ENCODE measurements at places on chromosomes 12 and 14.

DNA sequence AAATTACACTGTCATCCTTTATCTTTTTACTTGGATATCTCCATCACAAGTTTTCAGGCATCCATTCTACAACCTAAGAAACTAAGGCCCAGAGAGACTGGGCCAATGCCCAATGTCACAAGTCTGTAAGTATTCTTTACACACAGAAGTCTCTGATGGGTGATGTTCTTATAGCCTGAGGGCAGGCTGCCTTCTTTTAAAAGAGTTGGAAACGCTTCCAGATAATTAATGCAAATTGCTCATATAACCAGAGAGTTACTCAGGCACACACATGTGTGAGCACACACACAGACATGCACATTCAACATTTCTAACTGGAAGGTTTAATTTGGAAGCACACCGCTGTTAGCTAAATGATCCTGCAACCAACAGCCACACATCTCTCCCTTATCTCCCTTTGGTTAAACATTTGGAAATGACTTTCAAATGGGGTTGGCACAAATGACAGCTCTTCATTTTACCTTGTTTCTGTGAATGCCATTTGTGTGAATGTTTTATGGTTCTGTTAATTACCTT, 160.8 kb upstream of the TMPO start:
- no peak for DNase-seq

- no peak for DNase-seq
These were observed 24.2 kb upstream of the INF2 start for GRCh38 chr14:104665114-104665656.

GRCh38 chr12:19239616-19240234, 110.2 kb downstream of the PLEKHA5 start:
- DNase-seq, result no peak

- no peak for DNase-seq
These were observed 73.0 kb upstream of the ATF1 start for GRCh38 chr12:50690925-50691324.

- no peak for DNase-seq
These were observed 236.9 kb downstream of the PAWR start for GRCh38 chr12:79453820-79454219.

DNA sequence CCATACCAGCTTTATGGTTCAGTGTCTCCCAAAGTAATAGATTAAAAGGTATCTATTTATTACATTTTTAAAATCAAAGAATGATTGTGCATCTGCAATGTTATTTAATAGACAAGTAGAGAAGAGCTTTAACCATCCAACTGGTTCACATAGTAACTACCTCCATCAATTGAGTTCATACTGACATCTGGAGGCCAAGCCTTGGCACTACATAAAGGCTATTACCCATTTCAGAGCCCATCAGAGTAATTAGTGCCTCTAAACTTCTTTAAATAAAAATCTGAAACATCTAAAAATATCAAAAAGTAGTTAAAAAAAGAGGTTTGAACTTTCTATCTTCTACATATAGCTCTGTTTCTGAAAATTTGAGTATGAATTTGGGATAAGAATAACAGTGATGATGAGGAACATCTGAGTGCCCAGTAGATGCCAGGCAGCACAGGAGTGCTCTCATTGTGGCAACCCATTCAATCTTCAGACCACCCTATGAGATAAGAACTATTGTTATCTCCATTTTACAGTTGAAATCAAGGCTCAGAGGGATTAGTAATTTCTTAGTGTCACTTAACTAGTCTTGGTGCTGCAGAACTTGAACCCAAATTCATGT, 132.9 kb upstream of the DAAM1 start:
- DNase-seq, result no peak

- DNase-seq, result no peak
These were observed 59.9 kb downstream of the MGST1 start for GRCh38 chr12:16407346-16407745.

GRCh38 chr12:40597133-40597532, 95.1 kb upstream of the CNTN1 start:
- no peak for DNase-seq

GRCh38 chr12:29131539-29131938, 17.5 kb upstream of the FAR2 start:
- DNase-seq, result no peak

DNA sequence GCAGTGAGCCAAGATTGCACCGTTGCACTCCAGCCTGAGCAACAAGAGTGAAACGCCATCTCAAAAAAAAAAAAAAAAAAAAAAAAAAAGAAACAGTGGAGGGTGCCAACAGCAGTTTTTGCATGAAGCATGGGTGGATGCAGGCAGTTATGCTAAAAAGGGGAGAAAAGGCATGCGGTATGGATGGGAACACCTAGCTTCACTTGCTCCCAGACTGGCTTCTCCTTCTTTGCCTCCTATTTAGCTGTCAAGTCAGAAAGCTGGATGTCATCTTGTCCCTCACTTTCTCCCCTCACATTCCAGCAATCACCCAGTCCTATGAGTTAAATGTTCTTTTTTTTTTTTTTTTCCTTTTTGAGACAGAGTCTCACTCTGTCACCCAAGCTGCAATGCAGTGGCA, 2.6 kb downstream of the EEF1AKMT3 start:
- DNase-seq, result no peak

- no peak for DNase-seq
These were observed 185.0 kb downstream of the DPF3 start for GRCh38 chr14:72708708-72709475.

DNA sequence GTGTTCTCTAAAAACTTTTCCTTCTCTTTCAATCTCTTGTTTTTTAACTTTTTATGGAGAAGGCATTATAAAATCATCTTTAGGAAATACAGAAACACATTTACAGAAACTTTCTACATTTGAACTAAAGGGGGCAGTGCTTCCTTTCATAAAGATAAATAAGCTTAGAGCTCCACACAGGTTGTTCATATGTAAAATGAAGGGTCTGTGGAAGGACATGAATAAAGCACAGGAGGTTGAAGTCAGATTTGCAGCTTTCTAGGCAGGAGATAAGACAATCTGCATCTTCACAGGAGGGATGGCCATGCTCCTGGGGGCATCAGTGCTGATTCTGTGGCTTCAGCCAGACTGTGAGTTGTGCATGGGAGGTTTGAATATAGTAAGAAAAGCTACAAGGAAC, 426.0 kb downstream of the DAD1 start:
- no peak for DNase-seq

GRCh38 chr14:77882098-77882497, 82.2 kb downstream of the ADCK1 start:
- DNase-seq, result no peak

DNA sequence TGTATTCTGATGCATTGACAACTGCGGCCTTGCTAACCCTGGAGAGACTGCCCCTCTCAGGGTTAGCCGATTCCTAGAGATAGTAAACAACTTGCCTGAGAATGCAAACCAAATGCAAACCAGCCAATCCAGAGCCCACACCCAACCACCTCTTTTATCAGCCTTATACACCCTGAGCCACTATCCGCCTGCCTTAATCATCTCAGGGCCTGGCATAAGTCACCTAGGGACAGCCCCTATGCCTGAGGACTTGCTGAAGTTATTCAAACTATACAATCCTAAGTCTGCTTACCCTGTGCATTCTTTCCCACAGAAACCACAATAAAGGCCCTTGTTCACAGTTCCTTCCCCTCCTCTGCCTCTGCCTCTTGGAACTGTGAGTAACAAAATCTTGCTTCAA, 177.2 kb downstream of the KCNA5 start:
- DNase-seq, result no peak

- no peak for DNase-seq
These were observed 5.5 kb downstream of the PSMA6 start for GRCh38 chr14:35297706-35298105.

DNA sequence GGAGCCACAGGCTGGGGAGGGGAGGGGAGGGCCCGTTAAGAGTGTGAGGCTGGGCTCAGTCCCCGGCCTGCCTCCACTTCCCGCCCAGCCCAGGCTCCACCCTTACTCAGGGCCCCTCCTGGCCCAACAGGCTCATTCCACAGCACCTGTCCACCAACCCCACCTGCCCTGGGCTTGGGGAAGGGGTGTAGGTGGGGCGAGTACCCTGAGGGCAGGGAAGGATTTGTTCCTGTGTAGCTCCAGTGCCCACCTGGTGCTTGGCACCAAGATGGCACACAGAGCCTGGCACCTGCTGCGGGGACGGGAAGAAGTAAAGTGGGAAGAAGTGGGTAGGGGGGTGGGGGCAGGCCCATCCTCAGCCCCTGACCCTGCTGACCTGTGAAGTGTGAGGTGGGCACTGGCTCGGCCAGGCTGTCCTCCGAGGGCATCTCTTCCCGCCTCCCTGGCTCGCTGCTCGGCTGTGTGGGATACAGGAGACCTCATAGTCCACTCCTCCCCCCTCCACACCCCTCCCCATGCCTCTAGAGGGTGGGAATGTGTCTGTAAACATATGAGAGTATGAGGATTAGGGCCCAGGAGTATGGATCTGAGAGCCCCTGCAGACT, 35.1 kb downstream of the NCKAP5L start:
- DNase-seq, result no peak

Measured in esophagus squamous epithelium (tissue), 5 donors.